ENCODE measurements at places on chromosomes 7 and 10.

GRCh38 chr7:141593134-141593533 is 41.9 kb downstream of the AGK start:
- DNase-seq: no peak

- no peak for DNase-seq
Measured at GRCh38 chr10:114427124-114427852, 23.0 kb upstream of the AFAP1L2 start.

DNA sequence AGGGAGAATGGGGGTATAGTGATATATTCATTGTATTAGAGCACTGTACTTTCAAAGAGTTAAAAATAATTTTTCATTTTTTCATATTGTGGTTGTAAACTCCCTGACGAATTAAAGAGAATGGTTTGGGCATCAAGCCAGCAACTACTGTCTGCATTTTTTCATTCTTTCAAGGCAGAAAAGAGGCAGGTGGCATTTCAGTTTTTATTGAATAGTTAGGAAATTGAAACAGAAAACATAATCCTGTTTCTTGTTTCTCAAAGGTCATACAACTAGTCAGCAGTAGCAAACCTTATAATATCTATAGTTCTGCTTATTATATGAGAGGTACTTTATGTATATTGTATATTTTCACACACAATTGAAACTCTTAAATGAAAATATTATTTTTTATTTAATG is 303.9 kb upstream of the KCND2 start:
- no peak for DNase-seq

- no peak for DNase-seq
Measured at GRCh38 chr7:78780560-78780959, 672.9 kb downstream of the MAGI2 start.

DNA sequence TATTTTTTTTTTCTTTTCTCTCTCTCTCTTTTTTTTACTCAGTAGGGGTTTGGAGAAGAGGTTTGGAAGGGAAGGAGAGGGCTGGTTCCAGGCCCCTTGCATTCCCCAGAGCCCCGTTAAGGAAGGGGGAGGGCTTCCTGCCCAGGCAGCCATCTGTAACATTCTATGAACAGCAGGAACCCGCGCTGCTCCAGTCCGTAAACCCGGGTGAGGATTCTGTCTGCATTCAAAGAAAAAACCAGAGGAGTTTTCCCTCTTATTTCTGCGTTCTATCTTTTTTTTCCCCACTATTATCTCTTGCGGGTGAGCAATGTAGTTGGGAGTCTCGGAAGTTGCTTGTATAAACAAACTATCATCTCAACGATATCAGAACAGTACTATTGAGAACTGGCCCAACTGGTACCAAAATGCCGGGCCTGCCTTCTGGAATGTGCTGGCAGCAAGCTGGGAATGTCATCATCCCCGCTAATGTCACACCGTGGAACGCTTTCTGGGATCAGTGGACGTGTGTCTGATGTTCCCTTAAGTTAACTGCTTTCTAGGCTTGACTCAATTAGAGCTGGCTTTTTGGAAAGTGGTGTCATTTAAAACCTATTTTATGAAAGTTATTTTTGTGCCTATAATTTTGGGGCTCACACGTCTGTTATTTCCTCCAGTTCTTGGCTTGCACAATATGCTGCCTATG is 153.1 kb upstream of the MEOX2 start:
- no peak for DNase-seq

- no peak for DNase-seq
Measured at GRCh38 chr7:75983471-75984129, 10.8 kb downstream of the TMEM120A start.

DNA sequence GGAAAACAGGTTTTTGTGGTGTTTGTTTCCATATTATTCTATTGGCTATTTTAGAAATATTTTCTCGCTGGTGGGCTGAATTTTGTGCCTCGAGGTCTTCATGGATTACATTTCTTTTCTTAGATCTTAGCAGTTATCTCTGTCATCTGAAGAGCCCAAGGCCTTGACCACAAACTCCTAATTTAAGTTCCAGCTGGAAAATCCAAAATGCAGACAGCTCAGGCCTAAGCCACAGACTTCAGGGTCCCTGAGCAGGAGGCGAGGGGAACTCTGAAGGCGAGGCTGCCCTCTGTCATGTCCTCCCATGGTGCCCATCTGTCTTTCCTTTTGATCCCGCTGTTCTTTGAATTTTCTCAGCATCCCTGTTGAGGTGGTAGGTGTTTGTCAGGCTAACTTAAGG is 14.3 kb downstream of the DENND10 start:
- no peak for DNase-seq

GRCh38 chr7:142562688-142563087 is 186.6 kb upstream of the PRSS1 start:
- DNase-seq: no peak

- DNase-seq: no peak
Measured at GRCh38 chr7:90692396-90692795, 96.3 kb downstream of the CDK14 start.

DNA sequence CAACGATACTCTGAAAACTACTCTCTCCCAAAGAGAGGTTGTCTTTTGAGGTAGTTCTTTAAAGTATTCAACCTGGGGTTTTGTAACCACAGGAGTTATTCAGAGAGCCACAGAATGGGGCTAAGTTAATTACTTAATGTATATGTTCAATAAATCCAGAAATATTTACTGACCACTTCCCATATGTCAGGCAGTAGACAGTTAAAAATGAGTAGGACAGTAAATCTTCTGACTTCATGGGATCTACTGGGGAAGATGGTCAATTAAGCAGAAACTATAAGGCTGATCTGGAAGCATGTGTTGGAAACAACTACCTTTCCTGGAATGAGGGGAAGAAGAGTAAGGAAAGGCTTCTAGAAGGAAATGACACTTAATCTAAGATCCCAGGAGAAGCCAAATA is 167.7 kb downstream of the MAGI2 start:
- no peak for DNase-seq

- DNase-seq: peak; percentile 13
Measured at GRCh38 chr7:73851410-73852338, 9.3 kb upstream of the TMEM270 start.

- no peak for DNase-seq
Measured at GRCh38 chr7:66631471-66631870, 2.8 kb downstream of the KCTD7 start.

DNA sequence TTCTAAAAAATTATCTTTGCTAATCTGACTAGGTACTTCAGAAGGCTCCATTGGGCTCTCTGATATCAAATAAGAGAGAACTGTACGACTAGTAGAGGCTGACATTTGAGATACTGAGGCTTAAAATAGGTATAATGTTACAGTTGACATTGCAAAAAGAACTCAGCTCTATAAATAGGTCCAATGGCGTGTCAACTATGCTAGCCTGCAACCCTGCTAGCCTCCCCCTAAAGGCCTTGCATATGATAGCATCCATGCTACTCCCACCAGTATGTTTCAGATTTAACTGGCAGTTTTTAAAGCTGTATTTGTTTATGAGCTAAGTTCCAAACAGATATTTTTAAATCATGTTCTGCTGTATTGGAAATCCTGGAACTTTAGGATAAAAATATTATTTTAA is at the start of gene PPP1R3A:
TSS of gene PPP1R3A (minus strand) at position 64 of the 400 bp plus-strand sequence. CDS start at position 51, 13 bp downstream.
- DNase-seq: no peak

DNA sequence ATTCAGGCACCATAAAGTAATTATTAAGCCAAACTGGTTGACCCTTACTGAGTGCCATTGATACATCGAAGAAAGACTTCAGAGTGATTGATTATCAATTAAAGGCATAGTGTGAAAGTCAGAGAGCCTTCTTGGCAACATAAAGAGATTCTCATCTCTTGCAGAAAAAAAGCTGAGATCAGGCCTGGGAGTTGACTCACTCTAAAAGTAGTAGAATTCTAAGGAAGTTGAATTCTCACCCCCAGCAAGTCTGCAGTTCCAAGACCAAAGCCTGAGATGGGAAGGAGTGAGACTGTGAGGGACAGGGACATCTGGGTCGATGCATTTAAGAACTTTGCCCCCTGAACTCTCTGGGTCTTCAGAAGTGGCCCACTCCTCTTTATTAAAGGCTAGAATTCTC is 21.6 kb upstream of the ERCC6 start:
- no peak for DNase-seq

GRCh38 chr10:119131512-119132240 is 27.8 kb downstream of the DENND10 start:
- DNase-seq: no peak

DNA sequence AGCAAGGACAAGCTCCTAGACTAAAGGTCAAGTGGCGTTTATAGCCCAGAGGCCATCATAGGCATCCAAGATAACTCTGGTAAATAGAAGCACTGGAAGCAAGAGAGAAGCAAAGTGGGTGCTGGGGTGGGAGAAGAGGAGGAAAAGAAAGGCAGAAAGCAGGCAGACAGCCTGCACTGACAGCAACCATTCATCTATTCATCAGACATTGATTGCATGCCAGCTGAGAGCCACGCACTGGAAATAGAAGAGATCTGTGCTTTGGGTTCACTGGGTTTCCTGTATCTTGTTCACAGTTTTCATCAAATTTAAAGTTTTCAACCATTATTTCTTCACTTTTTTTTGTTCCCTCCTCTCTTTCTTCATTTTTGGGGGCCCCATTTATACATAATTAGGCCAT is 4.7 kb upstream of the SLIT1 start:
- no peak for DNase-seq

GRCh38 chr7:141400356-141400755 is 150.9 kb upstream of the AGK start:
- DNase-seq: no peak

- no peak for DNase-seq
Measured at GRCh38 chr7:85688712-85689111, 501.9 kb upstream of the SEMA3D start.

DNA sequence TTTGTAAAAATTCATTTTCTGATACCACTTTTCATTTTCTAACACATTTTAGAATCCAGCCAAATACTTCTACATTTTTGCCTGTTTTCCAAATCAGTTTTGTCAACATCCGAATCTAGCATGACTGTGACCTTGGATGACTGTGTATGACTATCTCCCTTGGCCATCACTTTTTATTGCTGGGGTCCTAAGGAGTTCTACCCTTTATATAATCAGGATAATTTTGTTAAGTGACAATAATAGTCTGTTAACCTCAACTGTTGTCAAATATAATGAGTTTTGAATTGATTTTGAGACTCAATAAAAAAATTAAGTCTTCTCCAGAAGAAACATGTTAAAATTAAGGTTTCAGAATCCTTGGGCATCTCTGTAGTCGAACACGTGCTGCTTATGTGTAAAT is 53.3 kb downstream of the SEC23IP start:
- DNase-seq: no peak

DNA sequence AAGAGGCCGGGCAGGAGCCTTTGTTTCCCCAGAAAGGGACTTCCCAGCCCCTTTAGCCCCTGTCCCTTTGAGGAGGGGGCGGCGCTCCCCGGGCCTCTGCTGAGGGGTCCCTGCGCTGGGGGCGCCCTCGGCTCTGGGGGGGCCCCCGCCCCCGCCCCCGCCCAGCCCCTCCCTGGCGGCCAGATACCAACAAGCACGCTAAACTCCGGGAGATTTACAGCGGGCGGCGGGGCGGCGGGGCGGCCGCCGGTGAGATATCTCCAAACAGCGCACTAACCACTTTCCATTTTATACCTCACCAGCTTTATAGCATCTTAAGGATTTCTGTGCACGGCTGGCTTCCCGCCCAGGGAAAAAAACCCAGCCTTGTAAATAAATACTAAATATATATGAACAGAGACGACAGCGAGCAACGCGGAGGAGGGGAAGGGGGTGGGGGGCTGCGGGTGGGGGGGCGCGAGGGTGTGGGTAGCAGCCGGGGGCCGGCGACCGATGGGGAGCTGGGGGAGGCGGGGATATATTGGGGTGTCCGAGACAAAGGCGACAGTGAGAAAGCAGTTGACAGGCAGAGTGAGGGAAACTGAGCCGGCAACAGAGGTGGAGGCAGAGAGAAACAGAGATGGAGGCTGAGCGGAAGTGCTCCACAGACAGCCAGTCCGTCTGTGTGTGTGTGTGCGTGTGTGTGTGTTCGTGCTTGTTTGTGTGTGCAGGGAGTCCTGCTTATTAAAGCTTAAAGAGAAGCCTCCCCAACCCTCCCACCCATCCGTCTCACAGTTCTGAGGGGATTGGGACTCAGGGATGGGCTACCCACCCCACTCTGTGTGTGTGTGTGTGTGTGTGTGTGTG is 85.8 kb downstream of the HIF1AN start:
- DNase-seq: no peak

GRCh38 chr10:28293236-28294168 is 9.4 kb downstream of the MPP7 start:
- DNase-seq: no peak

- no peak for DNase-seq
Measured at GRCh38 chr7:149828357-149829309, 9.5 kb upstream of the ZNF862 start.

GRCh38 chr10:74178042-74178791 is 27.2 kb downstream of the ADK start:
- DNase-seq: no peak

- no peak for DNase-seq
Measured at GRCh38 chr10:986881-987619, 1.2 kb upstream of the GTPBP4 start.

GRCh38 chr10:19663344-19663743 is 152.9 kb upstream of the PLXDC2 start:
- DNase-seq: no peak

DNA sequence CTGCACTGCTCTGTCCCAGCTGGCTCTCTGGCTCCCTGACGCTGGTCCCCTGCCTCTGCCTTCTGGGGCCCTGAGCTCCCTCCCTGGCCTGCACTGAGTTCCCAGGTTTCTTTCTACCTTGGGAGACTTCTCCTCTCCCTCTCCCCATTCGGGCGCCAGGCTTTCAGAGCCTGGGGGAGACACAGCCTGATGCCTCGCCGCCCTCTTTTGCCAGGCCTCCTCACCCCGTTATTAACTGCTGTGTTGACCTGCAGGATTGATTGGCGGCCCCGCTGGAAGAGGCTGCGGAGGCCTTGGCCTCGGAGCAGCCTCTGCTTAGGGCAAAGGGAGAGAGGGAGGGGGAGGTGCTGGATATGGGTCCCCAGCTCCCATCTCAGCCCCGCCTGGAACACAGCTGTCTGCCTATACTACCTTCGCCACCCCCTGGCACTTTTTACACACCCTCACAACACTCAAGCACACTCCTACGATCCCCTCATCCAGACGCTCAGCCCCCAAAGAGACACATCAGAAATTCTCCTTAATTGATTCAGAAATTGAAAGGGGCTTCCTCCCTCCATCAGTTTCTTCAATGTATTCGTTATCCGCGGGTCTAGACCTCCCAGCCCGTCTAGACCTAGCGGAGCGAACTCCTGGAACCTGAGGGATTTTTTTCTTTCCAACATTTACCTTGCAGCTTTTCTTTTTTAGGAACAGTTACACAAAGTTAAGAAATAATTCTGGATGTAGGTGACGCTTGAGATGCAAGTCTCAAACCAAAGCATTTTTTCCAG is 7.1 kb upstream of the PAX2 start:
- DNase-seq: no peak

GRCh38 chr10:49594594-49594993 is 15.5 kb upstream of the SLC18A3 start:
- no peak for DNase-seq

- no peak for DNase-seq
Measured at GRCh38 chr7:18552316-18552916, 56.9 kb downstream of the HDAC9 start.

DNA sequence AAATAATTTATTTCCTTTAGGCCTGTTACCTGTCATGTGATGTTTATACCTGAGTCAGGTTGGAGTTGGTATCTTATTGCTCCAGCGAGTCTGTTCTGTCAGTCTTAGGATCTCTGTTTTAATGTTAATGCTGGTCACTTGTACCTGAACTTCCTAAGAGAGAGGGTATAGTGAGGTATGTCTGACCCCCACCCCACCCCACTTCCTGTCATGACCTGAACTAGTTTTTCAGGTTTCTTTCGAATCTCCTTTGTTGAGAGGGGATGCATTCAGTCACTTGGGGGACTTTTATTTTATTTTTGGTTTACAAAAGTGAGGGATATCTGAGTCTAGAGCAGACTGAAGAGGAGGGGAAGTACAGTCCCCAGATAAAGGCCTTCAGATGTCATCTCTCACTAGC is 769.0 kb upstream of the COBL start:
- DNase-seq: no peak
